ENCODE measurements at places on chromosomes 13 and 19.

DNA sequence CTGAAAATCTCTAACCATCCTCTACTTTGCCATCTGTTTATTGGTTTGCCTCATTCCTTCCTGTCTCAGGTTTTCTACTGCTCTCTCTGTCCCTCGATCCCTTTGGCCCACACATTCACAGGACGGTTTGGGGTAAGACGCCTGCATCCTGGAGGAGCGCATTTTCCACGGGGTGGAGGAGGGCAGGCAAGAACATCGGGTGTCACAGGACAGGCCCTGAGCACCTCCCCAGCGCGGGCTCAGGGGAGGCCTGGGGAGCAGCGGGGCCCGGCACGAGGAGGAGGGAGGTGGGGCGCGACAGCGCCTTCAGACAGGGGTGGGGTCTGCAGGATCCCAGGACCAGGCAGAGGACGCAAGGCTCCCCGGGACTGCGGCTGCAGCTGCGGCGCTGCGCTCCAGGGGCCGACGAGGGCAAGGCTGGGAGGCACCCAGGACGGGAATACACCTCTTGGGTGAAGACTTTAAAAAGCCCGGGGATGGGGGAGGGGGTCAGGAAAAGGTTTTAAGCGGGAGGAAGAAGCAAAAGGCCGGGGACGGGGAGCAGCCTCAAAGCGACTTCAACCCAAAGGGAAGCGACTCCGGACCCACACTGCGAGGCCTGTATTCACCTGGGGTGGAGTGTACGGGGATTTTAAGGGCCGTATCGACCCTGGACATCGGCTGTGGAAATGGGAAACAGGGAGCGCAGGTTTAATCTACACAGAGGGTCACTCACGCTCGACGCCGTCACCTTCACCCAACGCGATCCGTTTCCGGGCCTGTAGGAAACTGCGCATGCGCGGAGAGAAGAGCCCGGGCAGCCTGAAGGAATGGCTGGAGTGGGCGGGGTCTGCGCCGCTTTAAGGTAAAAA lies at the start of gene ZNF415:
Gene ZNF415 (minus strand): TSS at position 770 of the 851 bp plus-strand sequence. CDS start 10,234 bp downstream, outside the sequence.
- DNase-seq: no peak

DNA sequence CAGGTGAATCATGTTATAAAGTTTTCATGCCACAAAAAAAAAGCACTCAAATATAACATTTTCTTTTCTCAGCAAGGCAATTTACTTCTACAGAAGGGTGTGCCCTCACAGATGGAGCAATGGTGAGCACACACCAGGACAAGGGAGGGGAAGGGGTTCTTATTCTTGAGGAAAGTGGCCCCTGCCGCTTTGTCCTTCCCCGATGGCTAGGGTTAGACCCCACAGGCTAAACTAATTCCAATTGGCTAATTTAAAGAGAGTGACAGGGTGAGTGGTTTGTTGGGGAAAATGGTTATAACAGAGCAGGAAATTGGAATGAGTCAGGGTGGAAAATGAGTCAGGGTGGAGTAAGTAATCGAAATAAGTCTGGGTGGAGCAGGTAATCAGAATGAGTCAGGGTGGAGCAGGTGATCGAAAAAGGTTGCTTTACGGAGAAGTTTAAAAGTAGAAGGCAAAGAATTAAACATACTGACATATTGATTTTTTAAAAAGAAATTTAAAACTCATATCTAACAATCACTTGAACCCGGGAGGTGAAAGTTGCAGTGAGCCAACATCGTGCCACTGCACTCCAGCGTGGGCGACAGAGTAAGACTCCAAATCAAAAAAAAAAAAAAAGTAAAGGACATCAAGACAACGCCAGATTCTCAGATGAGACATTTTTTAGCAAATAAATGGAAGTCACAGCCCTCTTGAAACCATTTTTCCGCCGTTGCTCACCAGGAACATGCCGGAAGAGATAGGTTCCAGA lies 813 bp downstream of the ZNF562 start:
- DNase-seq: no peak

GRCh38 chr19:1374250-1374577 lies 9.5 kb upstream of the NDUFS7 start:
- DNase-seq: no peak

DNA sequence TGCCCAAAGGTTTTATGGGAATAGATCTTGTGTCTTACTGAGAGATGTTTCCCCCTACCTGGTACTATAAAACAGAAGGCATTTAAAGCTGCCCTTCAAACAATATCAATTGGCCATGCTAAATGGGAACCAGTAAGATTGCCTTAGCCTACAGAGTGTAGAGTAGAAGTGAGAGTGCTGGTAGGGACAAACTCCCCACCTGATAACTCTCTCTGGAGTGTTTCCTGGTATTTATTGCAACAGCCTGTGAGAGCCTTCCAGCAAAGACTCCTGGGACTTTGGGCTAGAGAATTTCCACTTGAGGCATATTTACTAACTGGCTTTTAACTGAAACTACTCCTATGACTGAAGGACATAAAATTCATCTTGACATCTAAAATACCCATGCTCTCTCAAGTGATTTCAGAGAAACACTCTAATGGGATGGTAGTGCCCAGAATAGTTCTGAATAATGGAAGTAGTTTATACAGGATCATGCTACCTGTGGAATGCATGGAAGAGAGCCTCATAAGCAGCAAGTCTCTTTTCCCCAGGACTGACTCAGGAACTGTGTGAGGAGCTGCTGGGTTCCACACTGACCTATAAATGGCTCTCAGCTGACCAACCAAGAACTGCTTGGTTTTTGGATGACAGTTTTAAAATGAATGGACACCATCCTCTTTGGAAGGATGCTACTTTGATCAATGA lies 132.7 kb upstream of the SLITRK5 start:
- DNase-seq: no peak
